Ascending aorta (tissue), 2 donors: ENCODE measurements at places on chromosomes 16 and 17.

DNA sequence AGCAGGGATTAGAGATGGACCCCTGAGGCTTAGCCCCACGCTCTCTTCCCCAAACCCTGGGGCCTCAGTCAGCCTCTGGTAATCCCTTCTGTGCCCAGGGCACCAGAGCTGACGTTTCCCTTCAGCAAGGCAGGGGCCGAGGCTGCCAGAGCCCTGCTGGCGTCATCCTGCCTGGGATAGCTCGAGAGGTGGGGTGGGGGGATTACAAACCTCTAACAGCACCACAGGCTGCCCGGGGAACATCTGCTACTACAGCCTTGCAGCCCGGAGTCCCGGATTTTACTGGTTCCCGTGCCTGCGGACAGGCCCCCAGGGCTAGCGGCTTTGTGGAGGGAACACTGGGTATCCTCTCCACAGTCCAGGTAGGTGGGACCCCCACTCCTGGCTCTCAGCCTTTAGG, at the start of gene AANAT:
Gene AANAT (plus strand): TSS at position 238 of the 400 bp plus-strand sequence. CDS start 1,144 bp downstream, outside the sequence.
- DNase-seq, result no peak

- DNase-seq, result no peak
Observed at GRCh38 chr17:35683591-35683990, 47.8 kb upstream of the RASL10B start.

DNA sequence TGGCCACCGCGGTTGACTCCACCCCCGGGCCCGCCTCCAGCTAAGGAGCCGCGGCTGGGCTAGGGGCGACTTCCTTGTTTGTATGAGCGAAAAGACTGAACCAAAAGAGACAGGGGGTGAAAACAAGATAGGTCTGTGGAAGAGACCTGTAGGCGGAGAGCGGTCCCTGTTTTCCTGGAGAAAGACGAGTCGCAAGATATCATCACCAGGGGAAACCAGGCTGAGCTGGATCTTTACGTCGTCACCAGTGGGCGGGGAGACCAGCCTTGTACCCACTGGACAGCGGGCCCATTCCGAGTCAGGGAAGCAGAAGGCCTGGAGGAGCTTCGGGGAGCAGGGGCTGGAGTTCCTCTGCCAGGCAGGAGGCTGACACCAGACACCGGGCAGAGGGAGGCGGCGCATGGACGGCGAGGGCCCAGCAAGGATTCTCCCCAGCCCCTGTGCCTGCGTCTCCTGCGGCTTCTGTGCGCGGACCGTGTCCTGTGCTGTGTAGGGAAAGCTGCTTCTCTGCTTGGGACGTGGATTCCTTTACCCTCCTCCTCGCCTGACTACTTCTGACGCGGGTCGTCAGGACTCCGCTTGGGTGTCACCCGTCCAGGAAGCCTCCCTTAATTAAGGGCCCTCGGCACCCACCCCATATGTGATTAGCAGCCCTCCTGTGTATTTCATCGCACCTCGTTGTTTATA, 10.3 kb upstream of the ARL4D start:
- peak; percentile 84 for DNase-seq

DNA sequence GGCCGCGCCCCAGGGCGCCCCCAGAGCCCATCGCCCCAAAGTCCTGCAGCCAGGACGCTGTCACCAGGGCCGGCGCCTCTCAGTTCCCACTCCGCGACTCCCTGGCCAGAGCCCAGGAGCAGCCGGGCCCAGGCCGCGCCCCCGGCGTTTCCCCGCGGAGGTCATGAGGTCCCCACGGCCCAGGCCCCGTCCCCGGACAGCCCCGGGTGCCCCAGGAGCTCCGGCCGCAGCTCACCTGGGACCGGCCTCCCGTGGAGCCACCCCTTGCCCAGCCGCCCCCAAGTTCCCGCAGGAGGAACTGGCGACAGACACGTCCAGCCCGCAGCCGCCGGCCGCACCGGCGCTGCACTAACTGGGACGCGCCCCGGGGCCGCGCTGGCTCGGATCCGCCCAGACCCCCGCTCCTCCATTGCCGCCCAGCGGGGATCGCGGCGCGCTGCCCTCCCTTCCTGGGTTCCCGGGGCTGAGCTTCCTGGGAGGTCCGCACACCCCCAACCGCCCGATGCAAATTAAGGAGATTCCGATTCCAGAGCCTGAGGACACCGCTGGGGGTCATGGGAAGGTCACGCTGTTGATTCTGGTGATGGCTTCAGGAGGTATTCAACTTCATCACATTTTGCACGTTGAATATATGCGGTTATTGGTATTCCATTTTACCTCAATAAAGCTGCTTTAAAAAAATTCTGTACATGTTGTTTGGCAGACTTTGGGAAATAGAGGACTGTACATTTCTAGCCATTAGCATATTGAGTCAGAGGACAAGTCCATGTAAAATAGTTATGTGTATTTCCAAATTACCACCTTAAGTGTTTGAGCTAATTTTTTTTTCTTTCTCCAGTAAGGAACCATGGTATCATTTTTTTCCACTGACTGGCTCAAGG, 9.9 kb downstream of the AHSP start:
- DNase-seq, result no peak

- no peak for DNase-seq
Observed at GRCh38 chr17:75881678-75882454, 3.5 kb upstream of the TRIM47 start.

GRCh38 chr17:2195729-2196128, 107.9 kb downstream of the SMG6 start:
- no peak for DNase-seq

DNA sequence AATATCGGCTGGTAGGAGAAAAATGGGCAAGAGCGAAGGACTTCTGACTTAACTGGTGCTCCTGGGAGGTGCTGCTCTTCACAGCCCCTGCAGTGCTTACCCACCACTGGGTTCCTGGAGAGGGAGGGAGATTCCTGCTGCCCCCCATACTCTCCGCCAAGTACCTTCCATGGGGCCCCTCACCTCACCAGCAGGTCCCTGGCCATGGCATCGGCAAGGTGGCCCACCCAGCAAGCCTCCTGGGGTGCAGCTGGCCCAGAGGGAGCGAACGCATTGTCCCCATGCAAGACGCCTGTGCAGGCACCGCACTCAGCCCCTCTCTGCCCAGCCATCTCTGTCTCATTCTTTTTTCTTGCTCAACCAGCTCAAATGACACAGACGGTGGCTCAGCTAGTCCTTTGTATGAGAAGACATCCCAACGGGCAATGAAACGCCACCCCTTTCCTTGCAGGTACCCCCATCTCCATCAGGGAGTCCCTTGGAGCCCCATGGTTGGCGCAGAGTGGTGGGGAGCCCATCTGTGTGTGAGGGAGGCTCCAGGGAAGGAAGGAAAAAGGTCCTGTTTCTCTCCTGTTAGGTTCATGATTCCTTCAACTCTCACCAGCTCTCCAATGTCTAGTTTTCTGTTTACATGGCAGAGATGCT, 9.6 kb upstream of the ALDH3A1 start:
- no peak for DNase-seq

- no peak for DNase-seq
Observed at GRCh38 chr16:81292936-81293335, 21.8 kb upstream of the GAN start.

DNA sequence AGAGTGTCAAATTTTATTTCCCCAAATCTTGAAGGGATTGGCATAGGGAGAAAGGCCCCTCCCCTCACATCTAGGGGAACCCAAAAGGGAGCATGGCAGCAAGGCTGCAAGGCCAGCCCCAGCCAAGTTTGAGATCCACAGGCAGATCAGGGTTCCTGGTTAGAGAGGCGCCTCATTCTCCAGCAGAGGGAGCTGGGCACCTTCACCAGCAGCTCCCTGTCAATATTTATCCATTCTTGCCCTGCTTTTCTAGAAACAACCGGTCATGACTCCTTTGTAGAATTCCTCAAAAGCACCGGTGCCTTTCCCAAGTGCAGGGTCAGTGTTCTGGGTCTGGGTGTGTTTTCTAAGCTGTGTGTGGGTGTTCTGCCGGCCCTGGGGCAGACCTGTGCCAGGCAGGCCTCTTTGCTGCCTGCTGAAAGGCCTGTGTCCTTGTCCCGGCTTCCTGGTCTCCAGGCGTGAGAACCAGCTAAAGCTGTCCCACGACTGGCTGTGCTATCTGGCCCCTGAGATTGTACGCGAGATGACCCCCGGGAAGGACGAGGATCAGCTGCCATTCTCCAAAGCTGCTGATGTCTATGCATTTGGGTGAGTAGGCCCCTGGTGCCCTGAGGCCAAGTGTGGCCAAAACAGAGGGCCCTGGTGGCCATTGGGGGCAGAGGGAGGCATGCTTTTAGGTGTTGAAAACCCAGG, 21.2 kb upstream of the LGALS9 start:
- DNase-seq, result no peak

GRCh38 chr16:55825115-55825728, 7.7 kb downstream of the CES1 start:
- DNase-seq, result no peak

DNA sequence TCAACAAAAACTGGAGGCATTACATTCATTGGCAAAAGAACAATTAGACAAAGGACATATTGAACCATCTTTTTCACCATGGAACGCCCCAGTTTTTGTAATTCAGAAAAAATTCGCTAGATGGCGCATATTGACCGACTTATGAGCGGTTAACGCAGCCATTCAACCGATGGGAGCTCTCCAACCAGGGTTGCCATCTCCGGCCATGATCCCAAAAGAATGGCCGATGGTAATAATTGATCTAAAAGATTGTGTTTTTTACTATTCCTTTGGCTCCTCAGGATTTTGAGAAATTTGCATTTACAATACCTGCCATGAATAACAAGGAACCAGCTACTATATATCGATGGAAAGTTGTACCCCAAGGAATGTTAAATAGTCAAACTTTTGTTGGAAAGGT, 21.4 kb downstream of the ALOX15B start:
- DNase-seq, result no peak

- no peak for DNase-seq
Observed at GRCh38 chr16:31397096-31397660, 4.0 kb downstream of the ITGAD start.

- no peak for DNase-seq
Observed at GRCh38 chr17:31250229-31250628, 46.8 kb downstream of the OMG start.

DNA sequence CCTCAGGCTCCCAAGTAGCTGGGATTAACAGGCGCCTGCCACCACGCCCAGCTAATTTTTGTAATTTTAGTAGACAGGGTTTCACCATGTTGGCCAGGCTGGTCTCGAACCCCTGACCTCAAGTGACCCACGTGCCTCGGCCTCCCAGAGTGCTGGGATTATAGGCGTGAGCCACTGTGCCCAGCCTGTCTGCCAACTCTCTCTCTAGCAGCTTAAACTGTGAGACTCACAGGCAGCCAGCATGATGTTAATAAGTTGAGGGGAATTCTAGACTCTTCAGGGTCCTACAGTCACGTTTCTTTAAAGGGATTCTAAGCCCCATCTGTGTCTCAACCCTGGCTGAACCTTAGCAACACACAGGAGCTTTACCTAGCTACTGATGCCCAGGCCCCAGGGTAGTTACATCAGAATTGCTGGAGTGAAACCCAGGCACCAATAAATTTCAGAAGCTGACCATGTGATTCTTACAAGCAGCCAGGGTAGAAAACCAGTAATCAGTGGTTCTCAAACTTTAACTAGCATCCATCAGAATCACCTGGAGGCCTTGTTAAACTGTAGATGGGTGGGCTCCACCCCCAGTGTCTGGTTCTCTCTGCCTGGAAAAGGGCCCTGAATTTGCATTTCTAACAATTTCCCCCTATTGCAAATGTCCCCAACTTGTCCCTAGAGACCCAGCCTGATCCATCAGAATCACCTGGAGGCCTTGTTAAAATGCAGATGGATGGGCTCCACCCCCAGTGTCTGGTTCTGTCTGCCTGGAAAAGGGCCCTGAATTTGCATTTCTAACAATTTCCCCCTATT, 30.7 kb downstream of the GPRC5B start:
- no peak for DNase-seq

DNA sequence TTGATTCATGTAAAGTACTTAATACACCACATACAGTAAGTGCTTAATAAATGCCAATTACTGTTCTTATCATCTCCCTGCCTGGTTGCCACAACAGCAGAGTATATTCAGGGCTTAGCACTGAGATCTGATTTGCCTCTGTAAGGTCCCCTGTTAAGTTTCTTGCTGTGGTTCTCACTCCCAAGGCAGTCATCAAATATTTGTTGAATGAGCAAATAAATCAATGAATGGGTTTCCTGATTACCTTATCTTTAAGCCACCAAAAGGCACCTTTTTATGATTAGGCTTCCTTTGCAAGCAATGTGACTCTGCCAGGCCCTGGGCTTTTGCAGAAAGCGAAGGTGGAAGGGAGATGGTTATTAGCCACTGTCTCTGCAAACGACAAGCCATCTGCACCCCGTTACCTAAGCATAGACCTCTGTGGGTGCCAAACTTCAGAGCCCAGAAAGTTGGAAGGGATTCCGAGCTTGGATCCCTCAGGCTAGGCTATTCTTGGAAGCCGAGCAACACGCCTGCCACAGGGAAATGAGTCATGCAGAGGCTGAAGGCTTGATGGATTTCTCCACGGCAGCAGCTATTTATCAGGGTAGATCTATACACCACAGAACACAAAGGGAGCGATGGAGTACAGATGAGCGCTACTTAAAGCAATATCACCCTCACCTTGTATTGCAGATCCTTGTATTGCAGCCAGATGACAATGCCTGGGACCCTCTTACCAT, 102.0 kb downstream of the GRIN2A start:
- peak; percentile 16 for DNase-seq

DNA sequence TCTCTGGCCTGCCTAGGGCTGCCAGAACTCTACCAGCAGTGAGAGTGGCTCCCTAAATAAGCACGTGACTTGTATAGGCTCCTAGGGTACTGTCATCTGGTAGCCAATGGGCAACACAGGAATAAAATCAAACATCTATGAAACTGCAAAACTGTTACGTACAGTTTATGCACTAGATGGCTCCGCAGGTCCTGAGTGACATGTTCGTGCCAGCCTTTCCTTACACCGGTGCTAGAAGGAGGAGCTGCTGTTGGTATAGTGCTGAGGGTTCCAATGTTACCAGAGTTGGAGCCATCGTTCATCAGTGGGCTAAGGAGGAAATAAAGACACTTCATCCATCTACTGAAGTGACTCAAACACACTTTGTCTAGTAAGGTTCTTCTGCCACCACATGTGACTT, 63.2 kb upstream of the TRAP1 start:
- no peak for DNase-seq

GRCh38 chr17:48622857-48623256, 3.3 kb downstream of the HOXB9 start:
- no peak for DNase-seq

DNA sequence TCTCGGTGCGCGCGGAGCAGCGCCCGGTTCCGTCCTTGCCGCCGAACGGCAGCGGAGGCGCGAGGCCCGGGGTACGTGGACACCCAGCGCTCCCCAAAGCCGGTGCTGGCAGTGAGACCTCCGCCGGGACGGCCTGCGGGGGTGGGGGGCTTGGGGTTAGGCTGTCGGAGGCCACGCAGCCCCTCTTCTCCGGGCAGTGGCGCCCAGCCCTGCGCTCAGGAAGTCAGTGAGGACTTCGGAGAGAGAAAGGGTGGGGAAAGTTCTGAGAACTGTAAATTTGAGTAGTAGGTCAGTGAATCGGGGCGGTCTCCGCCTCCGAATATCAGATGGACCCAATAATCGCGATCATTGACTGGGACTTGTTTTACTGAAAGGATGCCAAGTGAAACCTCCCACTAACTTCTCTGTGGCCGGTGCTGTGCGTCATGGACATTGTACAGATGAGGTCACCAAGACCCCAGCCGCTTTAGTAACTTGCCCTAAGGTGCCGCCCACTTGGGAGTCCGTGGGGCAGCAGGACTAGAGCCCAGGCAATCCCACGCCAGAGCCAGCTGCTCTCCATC, 468 bp downstream of the IL4R start:
- peak; percentile 89 for DNase-seq
